ENCODE measurements at places on chromosomes 13 and 19.
A peak's percentile ranks its signal among the peaks of the same experiment; 100 is the strongest.

- no peak for DNase-seq
These were observed 275.1 kb downstream of the SHISA2 start for GRCh38 chr13:25776722-25777121.

GRCh38 chr13:67515895-67516294, 285.8 kb upstream of the PCDH9 start:
- no peak for DNase-seq

DNA sequence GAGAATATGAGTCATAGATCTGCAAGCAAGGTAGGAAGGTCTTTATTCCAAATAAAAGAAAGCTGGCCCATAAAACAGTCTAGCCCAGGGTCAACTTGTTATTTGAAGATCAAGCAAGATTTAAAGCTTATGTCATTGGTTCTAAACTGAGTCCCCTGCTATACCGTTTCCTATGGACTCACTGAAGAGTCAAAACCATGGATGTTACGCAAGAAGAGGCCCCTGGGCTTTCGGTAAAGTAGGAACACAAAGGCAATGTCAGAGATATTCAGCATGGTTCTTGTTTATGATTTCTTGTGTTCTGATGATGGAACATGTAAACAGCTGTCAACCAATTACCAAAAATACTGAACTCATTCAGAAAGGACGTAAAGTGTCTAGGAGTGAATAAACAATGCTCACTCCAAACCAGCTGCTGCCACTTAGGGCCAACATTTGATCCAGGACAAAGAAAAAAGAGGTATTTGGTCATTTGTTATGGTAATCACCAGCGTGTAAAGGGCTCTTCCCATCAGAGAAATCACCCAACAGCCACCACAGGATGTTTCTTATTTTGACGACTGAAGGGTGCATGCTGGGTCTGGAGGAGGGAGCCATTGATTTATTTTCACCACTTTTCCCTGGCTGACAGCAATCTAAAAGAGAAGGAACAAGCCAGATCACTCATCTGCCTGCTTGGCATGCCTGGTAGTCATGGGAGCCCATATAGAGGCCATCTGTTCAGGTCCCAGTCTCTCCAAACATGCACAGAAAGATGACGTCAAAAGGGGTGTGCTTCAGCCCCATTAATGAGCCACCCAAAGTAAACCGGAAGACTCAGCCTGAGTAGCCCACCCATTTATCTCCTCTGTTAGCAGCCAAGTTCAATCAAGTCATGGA, 68.3 kb downstream of the FGF14 start:
- DNase-seq, result no peak

DNA sequence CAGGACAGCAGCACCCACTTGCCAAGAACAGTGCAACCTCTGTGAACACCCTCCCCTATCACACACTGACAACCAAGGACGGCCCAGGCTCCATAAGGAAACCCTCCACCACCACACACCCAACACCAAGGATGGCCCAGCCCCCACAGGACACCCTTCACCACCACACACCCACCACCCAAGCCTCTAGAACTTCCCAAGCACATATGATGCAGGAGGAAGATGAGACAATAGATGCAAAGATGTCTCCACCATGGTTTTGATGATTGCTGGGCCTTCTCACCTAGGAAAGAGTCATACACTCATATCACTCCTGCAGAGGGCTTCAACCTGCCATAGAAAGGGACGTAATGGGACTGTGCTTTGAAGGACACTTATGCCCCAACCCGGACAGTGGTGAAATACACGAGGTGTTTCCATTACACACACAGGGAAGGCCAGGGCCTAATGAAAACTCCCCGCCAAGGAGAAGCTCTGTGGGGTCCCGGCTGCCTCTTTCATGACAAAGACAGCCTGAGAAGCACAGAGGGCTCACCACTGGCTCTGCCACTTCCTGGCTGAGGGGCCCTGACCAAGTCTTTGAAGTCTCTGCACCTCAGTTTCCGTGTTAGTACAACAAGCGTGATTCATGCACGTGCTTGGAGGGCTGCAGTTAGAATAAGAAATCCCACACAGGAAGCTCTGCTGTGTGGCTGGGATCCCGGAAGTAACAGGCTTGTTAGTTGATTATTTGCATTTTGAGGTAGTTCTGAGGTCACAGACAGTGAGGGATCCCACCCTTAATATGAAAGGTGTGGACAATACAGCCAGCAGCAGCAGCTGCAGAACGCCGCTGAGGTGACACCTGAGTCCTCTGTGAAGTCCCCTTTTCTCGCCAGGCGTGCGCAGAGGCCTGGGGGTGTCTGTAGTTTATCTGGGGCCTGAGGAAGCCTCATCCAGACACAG, 61.9 kb upstream of the ATP12A start:
- no peak for DNase-seq

DNA sequence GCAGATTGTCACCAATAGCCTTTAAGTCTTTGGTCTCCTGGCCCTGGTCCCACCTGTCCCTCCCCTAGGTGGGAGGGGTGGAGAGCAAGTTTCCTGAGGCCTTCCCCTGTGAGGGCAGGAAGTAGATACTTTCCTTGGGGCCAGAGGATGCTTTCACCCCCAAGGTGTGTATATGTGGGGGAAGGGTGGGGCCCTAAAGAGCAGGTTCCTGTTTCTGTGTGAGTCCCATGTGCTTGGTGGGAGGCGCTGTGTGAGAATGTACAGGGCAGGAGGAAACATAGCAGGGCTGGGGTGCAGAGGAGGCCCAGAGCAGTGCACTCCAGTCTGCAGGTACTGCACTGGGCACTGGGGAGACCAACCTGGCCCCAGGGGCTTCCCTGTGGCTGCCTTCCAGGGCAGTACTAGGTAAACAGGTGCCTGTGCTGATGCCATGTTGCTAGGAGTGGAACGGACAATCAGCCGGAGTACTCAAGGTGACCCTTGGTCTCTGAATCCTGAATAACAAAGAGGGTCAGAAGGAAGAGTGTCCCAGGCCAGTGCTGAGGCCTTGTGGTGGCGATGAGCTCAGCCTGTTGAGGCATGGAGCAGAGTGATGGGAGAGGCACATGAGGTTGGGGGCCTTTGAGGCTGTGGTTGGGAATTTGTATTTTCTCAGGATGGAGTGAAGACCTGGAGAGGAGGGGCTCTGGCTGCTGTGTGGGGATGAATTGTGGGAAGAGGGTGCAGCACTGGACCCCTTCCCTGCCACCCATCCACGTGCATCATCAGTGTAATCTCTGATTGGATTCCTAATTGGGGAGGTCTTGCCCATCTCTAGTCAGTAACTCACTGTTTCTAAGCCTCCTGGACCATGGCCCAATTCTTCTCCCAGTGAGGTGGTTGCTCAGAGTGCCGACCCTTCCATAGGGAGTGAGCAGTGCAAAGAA, 5.1 kb downstream of the EGLN2 start:
- DNase-seq, result no peak

DNA sequence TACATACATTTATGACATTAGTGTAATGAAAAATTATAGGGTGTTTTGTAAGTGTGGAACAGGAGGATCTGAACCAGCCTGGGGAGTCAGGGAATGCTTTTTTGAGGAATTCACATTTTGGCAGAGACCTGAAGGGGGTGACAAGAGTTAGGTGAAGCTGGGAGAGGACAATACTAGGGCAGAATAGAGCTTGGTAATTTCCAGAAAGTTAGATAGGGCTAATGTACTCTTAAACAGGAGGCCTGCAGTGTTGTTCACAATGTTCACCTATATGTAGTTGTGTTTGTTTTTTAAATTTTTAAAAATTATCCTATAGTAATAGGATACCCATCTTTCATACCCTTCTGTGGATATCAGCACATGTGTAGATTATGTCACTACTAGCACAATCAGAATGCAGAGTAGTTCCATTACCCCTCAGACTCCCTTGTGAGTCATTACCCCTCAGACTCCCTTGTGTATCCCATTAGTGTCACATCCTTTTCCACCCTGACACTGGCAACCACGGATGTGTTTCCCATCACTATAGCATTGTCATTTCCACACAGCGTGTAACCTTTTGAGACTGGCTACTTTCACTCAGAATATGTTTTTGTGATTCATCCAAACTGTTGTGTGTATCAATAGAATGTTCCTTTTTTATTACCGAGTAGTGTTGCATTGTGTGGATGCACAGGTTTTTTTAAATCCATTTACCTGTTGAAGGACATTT, 43.1 kb downstream of the PCCA start:
- peak; percentile 91 for DNase-seq
